Stimulated activated CD8-positive, alpha-beta memory T cell treated with anti-CD3 and anti-CD28 coated beads, Interleukin-12 subunit alpha, Interleukin-12 subunit beta, amount 100 ng/mL, for 4 hours (primary cell): ENCODE measurements at places on chromosomes 1 and 21.

DNA sequence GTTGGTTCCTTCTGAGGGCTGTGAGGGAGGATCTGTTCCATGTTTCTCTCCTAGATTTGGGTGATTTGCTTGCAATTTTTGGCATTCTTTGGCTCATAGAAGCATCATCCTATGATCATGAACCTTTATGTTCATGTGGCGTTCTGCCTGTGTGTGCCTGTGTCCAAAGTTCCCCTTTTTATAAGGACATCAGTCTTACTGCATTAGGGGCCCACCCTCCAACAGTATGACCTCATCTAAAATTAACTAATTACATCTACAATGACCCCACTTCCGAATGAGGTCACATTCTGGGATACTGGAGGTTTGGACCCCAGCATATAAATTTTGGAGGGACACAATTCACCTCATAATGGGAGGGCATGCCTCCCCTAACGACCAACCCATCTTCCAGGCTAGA is 12.8 kb upstream of the CAMK1G start:
- no peak for DNase-seq

- DNase-seq, result no peak
Measured at GRCh38 chr1:10497109-10497508, 22.4 kb downstream of the PEX14 start.

DNA sequence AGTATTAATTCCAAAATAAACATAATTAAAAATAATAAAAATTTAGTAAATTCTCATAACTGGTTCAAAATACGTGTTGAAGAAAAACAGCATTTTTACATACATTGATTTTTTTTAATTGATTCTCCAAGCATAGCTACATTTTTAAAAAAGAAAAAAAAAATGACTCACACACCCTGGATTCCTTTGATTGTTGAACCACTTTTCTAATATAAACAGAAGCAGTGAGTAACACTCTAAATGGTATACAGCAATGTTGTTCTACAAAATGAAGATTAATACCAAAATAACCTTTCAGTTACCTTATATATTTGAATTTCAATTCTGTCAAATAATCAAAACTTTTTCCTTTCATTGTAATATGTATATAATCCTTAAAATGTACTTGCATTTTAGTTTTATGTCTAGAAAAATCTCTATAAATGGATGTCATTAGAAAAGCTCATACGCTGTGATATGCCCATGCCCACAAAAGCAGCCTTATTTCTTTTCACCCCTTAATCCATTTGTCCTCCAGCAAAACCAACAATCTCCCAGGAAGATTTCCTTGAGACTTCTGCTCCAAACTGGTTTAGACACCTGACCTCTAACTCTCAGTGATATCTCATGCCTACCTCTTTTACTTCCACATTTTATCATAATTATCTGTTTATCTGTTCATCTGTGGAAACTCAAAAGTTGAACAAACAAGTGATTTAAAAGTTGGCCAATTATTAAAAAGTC is 246.4 kb upstream of the NR5A2 start:
- DNase-seq, result no peak

DNA sequence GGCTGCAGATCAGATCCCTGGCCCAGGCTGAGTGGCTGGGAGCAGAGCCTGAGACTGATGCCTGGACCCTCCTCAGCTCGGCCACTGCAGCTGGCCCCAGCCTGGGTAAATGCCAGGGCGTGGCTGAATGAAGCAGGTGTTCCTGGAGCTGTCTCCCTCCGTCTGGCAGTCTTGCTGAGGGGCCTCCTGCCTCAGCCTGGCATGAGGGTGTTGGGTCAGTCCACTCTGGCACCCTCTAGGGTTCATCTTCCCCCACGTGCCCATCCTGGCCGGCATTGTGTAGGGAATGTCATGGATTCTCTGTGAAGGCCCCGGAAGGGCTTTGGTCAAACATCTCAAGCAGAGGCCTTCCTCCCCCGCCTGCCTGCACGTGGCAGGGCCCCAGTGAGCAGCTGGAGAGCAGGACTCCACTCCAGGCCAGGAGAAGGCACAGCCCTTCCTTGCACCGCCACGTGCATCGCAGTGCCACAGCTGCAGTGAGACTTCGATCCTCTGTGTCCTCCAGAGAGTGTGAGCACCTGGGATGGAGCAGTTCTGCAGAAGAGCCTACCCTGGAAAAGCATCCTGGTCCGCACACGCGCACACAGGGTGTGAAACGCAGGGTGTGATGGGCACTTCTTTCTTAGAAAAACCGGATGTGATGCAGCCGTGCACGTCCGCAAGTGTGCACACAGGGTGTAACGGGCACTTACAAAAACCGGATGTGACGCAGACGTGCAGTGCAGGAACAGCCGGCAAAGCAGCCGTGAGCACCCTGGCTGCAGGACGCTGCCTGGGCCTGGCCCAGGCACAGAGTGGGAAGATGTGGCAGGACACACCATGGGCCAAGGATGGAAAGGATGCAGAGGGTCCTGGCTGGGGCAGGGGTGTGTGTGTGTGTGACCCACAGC is 4.6 kb upstream of the KRTAP10-4 start:
- DNase-seq, result no peak

- DNase-seq, result no peak
Measured at GRCh38 chr1:26280333-26281042, 602 bp downstream of the SH3BGRL3 start.

- DNase-seq, result no peak
Measured at GRCh38 chr1:65820983-65821382, 28.3 kb downstream of the PDE4B start.

DNA sequence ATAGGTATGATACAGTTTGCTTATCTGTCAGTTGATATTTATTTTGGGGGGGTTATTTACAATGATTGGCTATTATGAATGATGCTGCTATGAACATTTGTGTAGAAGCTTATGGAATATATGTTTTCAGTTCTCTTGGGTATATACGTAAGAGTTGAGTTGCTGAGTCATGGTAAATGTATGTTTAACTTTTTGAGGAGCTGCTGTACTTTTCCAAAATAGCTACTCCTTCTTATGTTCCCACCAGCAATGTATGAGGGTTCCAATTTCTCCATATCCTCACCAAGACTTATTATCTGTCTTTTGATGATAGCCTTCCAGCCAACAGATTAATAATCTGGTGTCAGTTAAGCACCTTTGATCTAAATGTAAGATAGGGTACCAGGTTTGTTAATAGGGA is 11.9 kb downstream of the SOAT1 start:
- no peak for DNase-seq

DNA sequence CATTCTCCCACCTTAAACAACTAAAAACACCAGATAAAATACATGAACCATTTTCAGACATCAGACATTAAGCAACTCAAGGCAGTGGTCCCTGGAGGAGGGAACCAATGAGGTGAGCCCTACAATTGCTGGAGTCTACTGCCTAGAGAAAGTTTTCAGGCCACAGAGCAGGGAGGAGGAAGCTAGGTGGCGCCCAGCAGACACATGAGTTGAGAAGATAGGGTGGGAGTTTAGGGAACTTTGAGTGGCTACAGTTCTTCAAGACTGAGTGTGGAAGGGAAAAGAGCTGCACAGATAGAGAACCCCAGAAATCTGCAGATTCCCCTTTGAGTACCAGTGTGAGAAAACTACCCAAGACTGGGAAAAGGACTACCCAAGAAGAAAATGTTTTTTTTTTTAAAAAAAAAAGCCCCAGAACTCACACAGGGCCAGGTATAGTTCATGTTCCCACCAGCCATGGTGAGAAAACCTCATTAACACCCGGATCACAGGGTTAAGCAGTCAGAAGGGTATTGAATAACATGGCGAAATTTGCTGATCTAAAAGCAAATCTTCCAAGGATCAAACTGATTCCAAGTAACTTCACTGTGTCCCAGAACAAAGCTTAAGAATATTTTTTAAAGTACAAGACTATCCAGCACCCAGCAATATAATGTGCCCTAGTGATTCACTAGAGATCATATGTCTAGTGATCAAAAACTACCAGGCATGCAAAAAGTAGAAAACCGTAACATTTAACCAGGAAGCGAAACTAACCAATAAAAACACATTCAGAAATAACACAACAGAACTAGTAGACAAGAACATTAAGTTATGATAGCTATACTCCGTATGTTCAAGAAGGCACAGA is 12.0 kb downstream of the ALDH9A1 start:
- no peak for DNase-seq

DNA sequence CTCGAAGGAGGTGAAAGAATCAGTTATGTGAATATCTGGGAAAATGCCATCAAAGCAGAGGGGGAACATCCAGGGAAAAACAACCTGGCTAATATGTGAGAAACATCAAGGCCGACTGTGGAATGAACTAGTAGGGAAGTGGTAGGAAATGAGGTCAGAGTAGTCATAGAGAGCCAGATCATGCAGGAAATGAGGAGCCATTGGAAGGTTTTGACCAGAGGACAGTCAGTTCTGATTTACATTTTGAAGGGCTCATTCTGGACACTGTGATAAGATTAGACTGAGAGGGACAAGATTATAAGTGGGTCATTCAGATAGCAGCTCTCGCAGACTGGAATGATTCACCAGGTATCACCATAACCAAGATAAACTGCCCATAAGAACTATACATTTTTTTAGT is 63.7 kb downstream of the SYT14 start:
- no peak for DNase-seq

DNA sequence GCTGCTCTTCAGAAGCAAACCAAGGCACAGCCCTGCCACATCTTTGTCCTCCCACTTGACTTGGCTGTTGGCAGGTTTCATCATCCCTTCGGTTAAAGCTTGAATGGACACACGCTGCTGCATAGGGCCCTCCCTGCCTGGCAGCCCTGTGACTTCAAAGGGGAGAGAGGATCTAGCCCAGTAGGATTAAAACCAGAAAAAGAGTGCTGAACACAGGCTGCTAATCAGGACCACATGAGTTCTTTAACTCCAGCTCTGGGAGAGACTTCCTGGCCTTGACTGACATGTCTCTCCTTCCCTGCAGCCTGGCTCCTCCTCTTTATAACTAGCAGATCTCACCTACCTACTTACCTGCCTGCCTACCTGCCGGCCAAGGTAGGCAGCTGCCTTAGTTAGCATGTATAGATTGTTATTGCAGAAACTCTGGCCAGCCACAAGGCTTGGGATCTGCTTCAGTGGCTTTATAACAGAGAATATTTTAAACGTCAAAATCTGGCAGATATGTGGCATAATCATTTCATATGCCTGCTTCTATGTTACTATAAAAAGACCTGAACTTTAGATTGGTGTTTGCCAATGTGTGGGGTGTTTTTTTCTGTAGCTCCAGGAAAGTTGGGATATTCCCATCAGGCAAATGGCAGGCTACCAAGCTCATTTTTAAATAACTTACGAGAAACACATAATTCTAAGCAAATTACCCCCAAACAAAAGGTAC is 49.4 kb downstream of the ERG start:
- no peak for DNase-seq

DNA sequence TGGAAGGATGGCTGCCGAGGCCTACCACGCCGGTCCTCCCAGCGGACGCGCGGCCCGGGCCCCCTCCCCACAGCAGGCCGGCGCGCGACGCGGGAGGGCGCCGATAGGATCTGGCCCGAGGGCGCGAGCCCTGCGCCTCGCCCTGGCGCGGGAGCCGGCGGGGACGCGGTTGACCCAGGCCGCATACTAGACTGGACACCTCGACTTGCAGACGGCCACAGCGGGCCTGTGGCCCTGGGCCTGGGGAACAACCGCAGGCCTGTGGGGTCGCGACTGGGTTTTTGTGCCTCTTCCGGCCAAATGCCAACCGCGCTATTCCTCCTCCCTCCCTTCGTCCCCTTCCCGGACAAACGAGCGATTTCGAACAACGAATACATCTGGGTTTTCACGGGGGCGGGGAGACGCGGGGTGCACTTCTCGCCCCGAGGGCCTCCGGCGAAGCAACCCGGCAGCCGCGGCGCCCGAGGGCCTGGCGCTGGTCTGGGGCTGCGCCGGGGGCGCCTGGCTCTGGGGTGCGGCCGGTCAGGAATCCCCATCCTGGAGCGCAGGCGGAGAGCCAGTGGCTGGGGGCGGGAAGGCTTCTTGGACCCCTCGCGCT is 2.4 kb downstream of the NHLH2 start:
- DNase-seq, result no peak

- DNase-seq, result no peak
Measured at GRCh38 chr1:159184201-159184600, 12.8 kb downstream of the CADM3 start.

DNA sequence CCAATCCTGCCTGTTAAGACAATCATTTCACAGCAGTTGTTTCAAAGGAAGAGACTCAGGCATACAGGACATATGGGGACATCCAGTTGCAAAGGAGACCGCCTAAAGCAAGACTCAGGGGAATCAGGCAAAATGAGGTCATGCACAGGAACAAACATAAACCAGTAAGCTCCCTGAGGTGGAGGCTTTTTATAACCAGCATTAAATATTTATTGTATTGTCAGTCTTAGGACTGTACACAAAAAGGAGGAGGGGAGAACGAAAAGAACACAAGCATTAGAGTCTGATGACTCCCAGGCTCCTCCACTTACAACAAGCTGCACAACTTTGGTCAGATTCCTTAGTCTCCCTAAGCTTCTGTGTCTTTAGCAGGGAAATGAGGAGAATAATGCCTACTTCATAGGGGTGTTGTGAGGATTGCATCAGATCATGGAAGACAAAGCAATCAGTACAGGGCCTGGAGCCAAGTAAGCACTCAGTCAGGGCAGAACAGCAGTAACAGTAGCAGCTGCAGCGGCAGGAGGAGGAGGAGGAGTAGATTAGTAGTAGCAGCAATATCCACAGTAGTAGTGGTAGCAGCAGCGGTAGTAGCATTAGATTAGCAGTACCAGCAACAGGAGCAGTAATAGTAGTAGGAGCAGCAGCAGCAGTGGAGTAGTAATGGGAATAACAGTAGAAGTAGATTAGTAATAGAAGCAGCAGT is 54.2 kb upstream of the SPATA6 start:
- no peak for DNase-seq

DNA sequence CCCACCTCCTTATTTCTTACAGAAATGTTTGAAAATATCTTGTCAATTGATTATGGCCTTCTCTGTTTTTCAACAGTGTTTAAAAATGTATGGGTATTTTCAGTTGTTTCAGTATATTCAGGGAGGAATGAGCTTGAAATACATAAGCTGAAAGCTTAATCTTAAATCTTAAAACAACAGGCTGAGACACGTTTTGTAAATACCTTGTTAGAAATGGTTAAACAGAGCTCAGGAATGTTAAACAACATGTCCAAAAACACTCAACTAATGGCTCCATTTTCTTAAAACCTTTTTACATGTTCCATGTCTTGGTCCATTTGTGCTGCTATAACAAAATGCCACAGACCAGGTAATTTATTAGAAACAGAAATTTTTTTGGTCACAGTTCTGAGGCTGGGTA is 953.8 kb upstream of the ADGRL2 start:
- no peak for DNase-seq

DNA sequence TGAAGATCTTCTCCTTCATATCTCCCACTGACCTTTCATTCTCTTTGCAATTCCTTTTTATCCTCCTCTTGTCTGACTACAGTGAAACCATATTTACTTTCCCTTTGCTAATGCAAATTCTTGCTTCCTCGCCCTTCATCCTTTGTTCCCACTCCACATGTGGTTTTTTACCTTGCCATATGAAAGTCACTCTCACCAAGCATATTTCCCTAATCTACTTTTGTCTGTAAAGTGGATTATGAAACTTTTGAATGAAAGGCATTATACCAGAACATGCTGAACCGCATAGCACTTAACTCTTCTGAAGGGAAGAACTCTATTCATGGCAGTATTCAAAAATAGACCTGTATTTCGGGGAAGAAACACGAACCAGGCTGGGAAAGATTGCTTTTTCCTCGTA is 8.0 kb upstream of the TMPRSS15 start:
- no peak for DNase-seq

- DNase-seq, result no peak
Measured at GRCh38 chr21:16956824-16957223, 556.0 kb upstream of the CXADR start.
